ENCODE measurements at places on chromosomes 11 and 22.
A peak's percentile ranks its signal among the peaks of the same experiment; 100 is the strongest.

GRCh38 chr22:24543185-24543601, 11.7 kb downstream of the GUCD1 start:
- no peak for DNase-seq

- DNase-seq = no peak
Observed at GRCh38 chr11:117684731-117685130, 112.3 kb downstream of the DSCAML1 start.

DNA sequence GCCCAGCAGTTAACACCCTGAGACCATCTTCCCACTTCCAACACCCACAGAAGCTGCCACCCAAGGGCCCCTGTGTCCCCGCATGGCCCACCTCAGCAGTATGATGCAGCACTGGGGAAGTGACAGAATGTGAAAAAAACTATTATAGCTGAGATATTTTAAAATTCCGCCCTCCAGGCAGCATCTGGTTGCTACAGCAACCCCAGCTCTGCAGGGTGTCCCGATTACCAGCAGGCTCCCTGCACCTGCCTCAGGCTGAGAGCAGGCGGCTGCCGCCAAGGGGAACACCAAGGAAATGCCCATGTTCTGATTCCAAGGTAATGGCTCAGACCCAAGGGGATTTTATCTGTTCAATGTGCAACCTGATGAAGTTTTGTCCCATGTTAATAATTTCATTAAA, 10.5 kb upstream of the TMEM121B start:
- peak; percentile 12 for DNase-seq

DNA sequence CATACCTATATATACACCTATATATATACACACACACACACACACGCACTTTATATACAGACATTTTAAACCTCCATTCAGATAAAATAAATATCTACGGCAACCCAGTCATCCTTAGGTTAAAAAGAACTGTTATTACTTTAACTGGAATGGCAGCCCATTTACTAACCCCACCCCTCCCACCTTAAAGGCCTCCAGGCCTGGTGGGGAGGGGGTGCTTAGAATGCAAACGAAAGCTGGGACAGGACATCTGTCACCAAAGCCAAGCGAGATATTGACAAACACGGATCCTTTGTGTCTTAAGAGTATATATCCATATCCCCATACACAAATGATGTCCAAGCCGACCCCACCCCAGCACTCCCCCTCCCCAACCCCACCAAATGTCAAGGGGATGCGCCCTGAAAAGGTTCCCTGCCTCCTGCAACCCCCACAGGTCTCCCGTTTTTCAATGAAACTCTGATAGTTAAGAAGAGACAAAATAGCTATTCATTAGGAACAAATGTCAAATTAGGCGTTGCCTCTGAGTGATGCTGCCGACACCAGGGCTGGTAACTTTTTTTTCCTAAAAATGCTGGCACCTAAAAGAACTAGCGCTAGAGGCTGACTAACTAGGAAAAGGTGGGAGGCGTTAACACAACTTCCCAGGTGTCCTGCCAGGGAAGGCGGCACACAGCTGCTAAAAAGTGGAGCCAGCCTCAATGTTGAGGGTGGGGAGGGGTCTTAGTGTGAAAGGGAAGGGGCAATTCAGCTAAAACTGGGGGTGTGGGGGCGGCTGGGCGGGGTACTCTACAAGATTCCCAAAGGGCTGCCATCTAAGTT, 5.6 kb downstream of the MN1 start:
- no peak for DNase-seq

GRCh38 chr11:106400949-106401570, 323.6 kb downstream of the AASDHPPT start:
- no peak for DNase-seq

- peak; percentile 58 for DNase-seq
Observed at GRCh38 chr22:37079668-37080171, 28.2 kb downstream of the KCTD17 start.

- DNase-seq = no peak
Observed at GRCh38 chr11:87056091-87056490, 18.4 kb downstream of the TMEM135 start.

DNA sequence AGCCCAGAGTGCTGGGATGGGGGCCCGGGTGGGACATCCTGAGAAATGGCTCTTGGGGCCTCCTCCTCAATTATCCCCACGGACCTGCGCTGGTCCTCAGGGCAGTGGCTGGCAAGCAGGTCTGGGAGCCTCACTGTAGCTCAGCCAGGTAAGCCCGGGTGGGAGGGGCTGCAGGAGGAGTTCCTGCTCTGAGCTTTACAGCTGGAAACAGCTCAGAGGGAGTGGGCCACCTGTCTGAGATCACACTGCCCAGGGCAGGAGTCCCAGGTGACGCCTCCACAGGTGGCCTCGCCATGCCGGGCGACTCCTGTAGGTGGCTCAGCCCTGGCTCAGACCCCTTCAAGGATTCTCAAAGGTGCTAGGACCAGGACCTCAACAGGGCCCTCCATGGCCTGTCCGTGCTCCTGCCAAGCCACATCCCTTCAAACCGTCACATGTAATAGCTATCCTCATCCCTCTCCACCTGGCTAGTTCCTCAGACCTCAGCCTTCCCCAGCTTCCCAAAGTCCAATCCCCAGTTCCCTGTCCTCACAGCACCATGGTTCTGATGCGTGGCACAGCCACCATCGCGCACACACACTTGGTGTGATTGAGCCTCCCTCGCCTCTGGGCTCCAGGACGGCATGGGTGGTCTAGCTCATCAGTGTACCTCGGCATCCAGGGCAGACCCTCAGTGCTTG, 3.6 kb upstream of the TSSK2 start:
- DNase-seq = no peak

DNA sequence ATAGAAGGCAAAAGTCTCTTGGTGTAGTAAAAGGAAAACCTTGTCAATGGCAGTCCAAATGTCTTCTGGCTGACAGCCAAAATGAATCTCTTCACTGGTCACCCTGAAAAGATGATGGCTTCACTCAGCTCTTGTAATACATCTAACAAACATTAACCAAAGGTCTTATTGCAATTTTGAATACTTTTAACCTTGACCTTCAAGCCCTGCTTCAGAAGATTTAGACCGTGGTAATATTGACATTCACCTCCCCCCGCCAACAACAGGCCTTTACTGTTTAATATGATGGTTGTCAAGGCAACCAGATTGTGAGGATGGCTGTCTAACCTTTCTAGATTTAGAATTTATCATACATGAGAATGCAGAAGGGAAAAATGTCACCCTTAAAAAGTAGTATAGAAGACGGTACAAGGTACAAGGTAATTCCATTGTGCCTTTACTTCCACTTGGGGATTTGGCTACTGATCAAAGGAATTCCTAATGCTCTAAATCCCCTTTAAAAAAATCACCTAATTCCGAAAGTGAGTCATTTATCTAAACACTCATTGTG, 342.3 kb downstream of the LARGE1 start:
- no peak for DNase-seq

DNA sequence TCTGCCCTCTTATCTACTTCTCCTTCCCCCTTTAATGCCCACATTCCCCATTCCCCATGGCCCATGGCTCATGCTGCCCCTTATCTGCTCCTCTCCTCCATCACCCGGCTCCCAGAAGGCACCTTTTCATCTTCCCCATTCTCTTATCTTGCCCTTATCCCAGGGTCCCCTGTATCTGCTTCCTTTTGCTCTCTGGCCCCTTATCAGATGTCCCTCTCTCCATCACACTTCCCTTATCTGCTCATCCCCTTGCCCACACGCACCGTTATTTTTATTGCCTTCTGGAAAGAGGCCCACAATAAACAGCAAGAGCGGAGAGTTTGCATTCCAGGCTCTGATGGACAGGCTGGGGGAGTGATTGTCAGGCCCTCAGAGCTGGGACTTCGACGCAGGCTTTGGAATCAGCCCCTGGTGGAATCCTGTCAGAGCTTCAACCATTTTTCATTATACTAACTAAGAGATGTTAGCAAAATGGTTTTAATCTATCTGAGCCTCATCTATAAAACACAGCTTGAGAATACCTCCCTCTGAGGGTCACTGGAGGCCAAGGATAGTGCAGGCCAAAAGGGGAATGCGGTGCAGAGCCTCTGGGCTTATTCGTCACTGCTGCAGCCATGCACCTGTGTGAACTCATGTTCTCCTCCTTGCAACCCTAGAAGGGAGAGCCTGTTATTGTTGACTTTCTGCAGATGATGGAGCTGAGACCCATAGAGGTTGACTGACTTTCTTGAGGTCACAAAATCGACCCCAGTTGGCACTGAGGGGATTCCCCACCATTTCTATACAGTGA, 37.0 kb upstream of the LRRC55 start:
- DNase-seq = no peak

DNA sequence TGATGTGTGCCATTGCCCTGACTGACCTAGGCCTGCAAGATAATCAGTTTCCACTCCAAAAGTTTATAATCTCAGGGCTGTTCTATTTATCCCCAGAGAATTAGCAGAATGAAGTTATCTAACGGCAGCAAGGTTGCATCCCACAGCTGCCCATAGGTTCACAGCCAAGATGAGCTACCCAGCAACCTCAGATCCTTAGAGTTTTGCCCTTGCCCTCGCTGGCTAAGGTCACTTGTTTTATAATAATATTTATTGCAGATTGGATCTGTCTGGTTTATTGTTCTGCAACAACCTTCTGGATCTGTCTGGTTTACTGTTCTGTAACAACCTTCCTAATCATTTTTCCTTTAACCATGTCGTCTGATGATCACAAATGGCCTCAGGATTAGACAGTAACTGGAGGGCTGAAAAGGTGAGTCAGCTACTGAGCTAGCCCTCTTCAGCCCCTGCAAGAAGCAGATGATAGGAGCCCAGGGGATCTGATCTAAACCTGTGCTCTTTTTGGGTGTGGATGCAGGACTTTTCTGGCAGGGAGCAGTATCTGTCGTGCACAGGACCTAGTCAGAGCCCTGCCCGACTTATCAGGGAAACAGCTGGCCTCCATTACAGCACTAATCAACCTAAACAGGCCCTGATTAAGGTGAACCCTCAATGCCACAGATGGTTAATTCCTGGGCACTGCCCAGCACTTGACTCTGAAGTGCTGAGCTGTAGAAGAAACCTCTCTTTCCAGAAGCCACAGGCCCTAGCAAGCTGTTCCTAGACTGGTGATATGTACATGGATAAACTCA, 642.9 kb upstream of the KIRREL3 start:
- DNase-seq = no peak

DNA sequence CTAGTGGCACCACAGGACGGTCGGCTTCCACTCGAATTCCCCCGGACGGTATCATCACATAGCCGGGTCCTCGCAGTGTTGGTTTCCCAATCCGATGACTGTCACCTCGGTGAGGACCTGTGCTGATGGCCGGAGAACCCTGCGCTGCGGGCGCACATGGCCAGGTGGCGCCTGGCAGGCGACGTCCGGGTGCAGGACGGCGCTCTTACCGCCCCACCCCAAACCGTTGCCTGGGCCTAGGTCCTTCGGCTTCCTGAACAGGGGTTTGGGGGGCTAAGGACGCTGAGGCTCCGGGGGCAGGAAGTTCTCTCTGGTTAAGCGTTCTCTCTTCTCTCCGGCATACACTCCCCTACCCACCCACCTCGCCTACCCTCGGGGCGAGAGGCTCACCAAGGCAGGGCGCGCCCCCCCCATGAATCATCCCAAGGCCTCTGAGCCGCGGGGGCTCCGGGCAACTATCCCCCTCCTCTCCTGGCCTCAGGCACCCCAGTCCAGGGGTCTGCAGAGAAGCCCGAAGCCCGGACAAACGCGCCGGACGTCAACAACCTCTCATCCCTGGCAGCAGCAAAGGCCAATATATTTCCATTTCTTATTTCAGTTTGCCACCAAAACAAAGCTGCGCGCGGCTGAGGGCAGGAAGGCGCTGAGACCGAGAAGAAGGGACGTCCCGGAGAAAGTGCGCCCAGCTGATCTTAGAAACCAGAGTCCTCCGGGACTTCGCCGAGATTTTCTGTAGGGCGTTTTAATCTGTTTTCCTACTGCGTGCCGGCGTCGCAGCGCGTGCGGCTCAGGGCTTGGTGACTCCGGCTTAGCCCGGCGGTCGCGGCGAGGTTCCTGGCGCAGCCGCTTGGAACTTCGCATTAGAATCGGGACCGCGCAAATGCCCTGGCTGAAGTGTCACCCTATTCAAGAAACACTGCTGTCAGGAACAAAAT, 5.6 kb downstream of the ALX4 start:
- no peak for DNase-seq

GRCh38 chr22:43008509-43008908, 6.4 kb downstream of the PACSIN2 start:
- no peak for DNase-seq

DNA sequence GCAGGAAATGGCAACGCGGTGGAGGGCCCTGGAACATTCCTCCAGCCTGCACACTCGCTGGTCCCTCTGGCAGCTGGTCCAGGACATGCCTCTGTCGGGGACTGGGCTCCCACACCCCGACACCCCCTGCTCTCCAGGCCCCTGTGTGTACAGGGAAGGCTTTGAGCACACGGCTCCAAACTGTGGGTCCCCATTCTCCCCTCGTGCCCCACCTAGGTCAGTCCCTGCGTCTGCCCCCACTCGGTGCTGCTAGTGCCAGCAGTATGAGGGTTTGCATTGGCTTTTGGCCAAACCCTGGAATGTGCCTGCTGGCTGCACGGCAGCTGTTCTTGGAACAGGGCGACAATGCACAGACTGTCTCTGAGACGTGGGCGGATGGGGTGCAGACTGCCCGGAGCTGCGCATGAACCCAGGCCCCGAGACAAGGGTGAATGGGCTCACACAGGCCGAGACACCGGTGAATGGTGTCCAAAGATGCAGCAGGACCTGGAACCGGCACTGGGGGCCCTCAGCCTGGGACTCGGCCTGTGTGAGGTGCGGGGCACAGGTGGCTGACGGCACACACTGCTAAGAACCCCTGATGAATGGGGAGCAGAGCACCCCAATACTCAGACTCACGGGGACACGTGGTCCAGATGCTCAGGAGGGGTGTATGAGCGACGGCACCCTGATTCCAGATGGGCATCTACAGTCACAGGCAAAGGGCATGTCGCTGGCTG, 7.5 kb upstream of the SYT8 start:
- peak; percentile 23 for DNase-seq

GRCh38 chr22:29658176-29658575, 54.7 kb downstream of the NF2 start:
- no peak for DNase-seq

DNA sequence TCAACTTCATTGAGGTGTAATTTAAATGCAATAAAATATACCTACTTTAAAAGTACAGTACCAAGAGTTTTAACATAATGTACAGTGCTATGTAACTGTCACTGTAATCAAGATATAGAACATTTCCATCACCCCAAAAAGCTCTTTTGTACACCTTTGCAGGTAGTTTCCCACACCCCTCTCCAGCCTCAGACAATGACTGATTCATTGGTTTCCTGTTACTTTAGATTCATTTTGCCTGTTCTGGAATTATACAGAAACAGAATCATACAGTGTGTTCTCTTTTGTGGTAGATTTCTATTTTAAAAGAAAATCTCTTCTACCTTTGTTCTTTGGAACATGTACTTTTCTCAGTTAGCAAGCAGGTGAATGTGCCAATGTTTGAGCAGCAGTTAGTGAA, 38.2 kb downstream of the SHISA8 start:
- DNase-seq = no peak

Measured in SHP77 (cell line).